ENCODE measurements at places on chromosomes 13 and 19.

DNA sequence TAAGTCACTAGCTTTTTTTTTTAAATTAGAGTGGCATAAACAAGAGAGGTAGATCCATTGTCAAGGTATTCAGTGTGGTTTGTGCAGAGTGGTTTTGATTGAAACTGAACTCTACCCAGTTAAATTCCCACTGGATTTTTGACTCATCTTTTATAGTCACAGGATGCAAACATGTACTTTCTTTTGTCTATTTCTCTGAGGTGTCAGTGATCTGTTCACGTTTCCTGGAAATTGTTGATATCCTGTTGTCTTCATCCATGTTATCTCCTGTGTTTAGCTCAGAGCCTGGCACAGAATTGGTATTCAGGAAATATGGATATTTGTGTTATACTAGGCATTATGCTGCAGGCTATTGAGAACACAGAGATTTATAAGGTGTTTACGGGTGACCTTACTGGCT, 119.7 kb downstream of the PCCA start:
- no peak for DNase-seq

GRCh38 chr13:100725472-100725871, 50.9 kb upstream of the TMTC4 start:
- DNase-seq = no peak

DNA sequence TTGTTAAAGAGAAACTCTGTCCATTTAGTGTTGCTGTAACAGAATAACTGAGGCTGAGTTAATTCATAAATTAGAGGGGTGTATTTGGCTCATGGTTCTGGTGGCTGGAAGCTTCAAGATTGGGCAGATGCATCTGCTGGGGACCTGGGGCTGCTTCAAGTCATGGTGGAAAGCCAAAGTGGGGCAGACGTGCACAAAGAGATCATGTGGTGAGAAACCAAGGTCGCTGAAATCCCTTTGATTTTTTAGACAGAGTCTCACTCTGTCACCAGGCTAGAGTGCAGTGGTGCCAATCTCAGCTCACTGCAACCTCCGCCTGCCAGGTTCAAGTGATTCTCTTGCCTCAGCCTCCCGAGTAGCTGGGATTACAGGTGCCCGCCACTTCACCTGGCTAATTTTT, 46.0 kb downstream of the RCBTB2 start:
- DNase-seq = no peak

- DNase-seq = no peak
These were observed 905 bp downstream of the TBXA2R start for GRCh38 chr19:3605770-3606169.

GRCh38 chr13:44848920-44849676, 140.2 kb downstream of the NUFIP1 start:
- DNase-seq = peak; percentile 5

GRCh38 chr19:18558604-18559003, 934 bp downstream of the KXD1 start:
- DNase-seq = no peak

- DNase-seq = no peak
These were observed 583.4 kb upstream of the SLITRK5 start for GRCh38 chr13:87087741-87088140.

DNA sequence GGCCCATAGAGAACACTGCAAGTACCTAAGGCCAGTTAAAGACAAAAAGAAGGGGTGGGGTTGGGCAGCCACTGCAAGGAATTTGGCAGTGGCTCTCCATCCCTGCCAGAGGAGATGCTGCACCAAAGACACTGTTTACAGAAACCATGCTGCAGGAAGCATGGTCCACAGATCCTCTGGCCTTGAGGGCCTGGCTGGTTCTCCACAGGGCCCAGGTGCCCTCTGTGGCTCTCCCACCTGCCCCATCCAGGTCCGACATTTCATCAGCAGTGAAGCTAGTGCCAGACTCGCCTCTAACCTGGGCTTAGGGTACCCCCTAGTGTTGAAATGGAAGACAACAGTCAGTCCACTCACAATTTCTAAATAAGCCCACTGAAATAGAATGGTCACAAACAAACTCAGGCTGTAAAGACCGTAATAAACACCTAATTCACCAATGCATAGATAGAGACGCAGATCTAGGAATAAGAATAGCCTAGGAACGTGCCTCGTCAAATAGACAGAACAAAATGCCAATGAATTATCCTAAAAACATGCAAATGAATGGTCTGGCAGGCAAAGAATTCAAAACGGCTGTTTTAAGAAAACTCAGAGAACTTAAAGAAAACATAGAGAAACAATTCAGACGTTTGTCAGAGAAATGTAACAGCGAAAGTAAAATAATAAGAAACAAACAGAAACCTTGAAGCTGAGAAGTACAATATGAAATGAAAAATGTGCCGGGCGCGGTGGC, 23.3 kb downstream of the LYPD4 start:
- DNase-seq = no peak

DNA sequence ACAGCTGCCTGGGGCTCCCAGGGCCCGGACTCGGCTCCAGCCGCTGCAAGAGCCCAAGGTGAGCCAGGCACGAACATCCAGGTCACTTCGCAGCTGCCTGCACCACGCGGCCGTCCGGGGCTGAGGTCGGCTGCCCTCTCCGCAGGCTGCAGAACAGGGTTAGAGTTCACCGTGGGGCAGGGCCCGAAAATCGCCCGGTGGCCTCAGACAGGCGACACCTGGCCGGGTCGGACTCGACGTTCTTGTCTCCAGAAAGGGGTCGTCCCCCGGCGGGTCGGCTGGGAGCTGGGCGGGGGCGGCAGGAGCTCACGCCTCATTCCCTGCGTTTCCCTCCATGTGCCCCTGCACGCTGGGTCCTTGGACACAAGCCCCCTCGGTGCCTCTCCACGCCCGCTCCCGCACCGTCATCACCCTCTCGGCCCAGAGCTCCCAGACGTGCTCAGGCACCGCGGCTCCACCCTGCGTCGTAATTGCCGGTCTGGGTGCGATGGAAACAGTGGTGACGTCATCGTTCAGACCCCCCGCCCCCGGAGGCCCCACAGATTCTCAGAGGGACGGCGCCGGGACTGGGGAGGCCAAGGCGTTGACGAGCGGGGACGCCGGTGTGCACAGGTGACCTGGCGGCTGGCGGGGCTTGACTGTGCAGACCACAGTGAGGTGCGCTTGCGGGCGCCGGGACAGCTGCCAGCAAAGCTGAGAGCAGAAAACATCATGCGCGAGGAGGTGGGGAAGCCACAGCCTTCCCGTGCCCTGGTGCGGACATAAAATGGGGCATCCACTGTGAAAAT, 4.0 kb upstream of the GRIN3B start:
- DNase-seq = no peak

DNA sequence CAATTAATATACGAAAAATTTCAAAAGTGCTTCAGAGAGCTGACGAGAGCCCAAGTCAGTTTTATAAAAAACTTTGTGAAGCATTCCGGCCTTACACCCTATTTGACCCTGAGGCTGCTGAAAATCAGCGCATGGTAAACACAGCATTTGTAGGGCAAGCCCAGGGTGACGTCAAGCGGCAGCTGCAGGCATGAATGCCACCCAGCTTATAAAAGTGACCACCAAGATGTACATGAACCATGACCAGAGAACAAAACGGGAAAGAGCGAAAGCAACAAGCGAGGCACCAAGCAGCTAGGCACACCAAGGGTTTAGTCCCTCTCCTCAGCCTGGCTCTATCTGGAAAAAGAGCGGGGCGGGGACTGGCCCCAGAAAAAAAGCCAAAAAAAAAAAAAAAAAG, 6.0 kb downstream of the SIGLEC11 start:
- DNase-seq = no peak

- no peak for DNase-seq
These were observed 612.1 kb downstream of the TBC1D4 start for GRCh38 chr13:74869846-74870245.

GRCh38 chr19:29193155-29193554, 19.8 kb downstream of the UQCRFS1 start:
- no peak for DNase-seq

- DNase-seq = no peak
These were observed 34.5 kb upstream of the MRI1 start for GRCh38 chr19:13729859-13730258.

GRCh38 chr13:110129539-110130186, 177.3 kb downstream of the COL4A1 start:
- DNase-seq = no peak

- no peak for DNase-seq
These were observed 755.9 kb downstream of the LIG4 start for GRCh38 chr13:107459430-107459829.

DNA sequence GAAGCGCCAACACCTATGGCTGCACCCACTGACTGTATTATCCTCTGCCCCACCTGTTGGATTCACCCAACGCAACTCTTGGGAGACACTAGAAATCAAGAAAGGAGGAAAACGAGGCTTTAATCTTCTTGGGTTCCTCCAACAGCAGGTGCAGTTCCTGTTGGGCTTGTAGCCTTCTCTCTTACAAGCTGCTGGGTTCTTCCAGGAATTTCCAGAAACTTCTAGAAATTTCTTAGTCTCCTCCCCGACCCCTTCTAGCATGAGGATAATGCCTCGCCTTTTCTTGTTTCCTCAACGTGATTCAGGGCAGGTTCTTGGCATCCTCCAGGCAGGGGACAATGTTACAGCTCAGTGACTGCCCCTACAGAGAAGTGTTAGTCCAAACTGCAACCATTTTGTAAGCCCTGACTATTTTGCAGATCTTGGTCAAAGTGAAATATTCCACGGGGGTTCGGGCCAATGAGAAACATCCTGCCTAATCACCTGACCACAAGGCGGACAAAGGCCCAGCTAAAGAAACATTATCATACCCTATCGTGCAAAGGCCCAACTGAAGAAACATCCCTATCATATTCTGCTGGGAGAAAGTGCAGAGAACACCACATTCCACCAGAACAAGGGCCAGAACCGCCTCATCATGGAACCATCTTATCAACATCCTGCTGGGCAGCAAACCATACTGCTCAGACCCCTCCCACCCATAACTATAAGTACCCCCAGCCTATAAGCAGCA, 614 bp upstream of the PNMA8A start:
- DNase-seq = no peak

GRCh38 chr13:51500687-51501086, 47.9 kb upstream of the INTS6 start:
- no peak for DNase-seq

DNA sequence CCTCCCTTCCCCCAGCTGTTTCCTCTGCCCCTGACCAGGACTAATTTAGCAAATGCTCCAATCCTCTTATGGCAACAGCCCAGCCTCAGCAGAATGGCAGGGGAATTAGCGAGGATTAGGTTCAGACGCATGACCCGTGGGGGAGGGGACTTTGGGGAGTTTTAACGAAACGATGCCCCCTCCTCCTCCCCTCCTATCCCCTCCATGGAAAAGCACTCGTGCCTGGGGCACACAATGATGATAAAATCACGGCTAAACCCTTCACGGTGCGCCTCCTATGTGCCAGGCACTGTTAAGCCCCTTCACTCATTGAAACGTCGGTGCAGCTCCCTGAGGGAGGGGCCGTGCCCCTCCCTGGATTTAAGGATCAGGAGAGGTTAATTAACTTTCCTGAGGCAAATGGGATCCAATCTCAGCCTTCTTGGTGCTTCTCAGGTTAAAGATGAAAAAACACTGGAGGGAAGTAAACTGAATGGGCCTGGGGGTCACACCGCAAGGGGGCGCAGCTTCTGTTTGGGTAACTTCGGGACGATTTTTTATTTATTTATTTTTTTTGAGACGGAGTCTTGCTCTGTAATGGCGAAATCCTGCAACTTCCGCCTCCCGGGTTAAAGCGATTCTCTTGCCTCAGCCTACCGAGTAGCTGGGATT, 10.1 kb upstream of the TPRX2 start:
- DNase-seq = no peak

GRCh38 chr13:58495668-58496067, 864.1 kb downstream of the PCDH17 start:
- no peak for DNase-seq

- DNase-seq = no peak
These were observed 147.8 kb downstream of the SLITRK6 start for GRCh38 chr13:85651440-85651839.

- no peak for DNase-seq
These were observed 778 bp downstream of the MUC16 start for GRCh38 chr19:9009431-9009830.

- no peak for DNase-seq
These were observed 265.6 kb downstream of the TDRD3 start for GRCh38 chr13:60662595-60662994.

DNA sequence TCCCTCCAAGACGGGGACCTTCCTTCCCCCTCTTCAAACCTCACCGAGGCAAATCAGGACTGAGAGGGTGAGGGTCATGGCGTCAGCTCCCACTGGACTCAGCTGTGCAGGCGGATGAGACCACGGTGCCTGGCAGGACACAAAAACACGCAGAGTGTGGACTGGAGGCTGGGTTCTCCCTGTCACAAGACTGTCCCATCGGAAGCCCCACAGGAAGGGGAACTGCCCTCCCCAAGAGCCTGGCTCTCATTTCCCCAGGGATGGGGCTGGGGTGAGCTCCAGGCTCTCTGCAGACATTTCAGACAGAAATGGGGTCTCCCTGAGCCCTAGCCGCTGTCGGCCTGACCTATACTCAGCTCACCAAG, at the start of gene LILRB5:
Gene LILRB5 (minus strand): TSS at position 158 of the 365 bp plus-strand sequence. CDS start 80 bp downstream, at position 78.
- no peak for DNase-seq

DNA sequence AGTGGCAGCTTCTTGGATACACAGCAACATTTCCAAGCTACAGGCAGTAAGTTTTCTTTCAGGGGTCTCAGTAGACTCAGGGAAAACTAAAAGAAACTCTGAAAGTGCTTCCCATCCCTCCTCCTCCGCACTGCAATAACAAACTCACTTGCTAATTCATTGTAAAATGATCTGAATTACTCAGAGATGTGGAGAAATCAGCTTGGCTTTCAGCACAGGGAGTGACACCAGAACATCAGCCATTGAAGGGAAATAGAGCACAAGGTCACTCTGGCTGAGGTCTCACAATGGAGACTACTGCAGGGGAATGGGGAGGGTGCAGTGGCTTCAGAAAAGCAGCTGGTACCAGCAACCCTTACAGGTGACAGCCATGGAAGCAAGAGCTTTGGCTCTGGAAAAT, 137.3 kb upstream of the SERP2 start:
- DNase-seq = no peak

DNA sequence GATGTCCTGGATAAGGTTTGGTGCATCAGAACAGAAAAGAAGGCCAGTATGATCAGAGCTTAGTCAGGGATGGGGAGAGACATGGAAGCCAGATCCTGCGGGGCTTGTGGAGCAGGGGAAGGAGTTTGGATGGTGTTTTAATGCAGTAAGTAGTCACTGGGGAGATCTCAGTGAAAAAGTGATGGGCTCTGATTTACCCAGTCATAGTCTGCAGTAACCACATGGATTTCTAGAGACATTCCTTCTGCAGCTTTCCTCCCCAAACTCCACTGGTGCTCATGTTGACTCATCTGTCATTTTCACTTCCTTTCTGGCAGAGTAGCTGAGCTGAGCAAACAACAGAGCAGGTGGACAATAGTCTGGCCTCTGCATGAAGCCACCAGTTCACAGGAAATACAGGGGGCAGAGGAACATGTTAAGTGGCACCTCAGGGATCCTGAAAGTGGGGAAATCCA, 144.1 kb downstream of the DPF1 start:
- DNase-seq = peak; percentile 64

- no peak for DNase-seq
These were observed 4.2 kb downstream of the LTBP4 start for GRCh38 chr19:40605216-40605971.

Measured in fibroblast of skin of left biceps (primary cell).